Esophagus muscularis mucosa (tissue), 4 donors: ENCODE measurements at places on chromosomes 5 and 9.

DNA sequence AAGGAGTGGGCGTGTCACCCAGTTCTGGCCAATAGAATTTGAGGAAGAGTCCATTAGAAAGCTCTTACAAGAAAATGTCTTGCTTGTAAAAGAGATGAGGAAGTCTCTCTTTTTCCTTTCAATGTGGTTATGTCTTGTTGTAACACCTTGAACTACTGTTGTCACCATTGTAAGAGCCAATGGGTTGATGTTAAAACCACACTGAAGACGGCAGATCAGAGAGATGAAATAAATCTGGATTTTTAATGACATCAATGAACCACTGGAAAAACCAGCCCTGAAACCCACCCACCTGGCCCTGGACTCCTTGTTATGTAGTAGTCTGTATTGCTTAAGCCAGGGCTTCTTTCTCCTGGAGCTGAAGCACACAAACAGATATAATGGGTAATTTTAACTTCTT, 83.8 kb upstream of the ERCC6L2 start:
- DNase-seq = no peak

DNA sequence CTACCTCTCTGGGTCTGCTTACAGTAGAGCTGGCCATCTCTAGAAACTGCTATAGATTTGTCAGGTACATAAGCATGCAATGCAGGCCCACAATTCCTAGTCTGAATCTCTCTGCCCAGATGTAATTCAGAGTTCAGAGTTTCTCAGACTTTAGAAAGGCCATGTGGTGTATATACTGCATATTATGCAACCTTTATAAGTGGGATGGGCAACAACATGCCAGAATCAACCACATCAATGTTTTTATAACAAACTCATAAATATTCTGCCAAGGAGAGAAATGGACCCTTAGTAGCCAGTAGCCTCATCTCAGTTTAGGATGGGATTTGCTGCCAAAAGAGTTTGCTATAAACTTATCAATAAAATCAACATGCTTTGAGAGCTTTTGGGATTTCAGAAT, 78.8 kb downstream of the SLC1A1 start:
- no peak for DNase-seq

DNA sequence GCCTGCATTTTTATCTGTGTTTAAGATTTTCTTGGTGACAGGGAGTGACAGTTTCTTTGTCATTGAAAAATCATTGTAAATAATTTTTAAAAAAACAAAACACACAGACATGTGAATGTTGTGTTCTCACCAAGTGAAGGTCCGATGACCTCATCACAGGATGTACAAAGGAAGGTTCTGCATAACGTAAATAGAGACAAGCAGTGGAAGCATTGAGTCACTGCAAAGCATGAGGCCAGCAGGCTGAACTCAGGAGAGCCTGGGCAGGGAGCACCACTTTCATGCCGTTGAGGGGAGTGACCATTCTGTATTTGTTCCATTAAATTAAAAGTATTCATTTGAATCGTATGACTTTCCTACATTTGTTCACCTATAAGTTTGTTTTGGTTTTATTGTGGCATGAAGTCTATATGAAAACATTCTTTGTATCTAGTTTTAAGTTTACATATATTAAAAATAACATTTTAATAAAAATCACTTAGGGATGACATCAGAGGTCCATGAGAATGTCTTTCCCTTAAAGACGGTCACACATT, 70.4 kb upstream of the TLE1 start:
- DNase-seq = no peak

DNA sequence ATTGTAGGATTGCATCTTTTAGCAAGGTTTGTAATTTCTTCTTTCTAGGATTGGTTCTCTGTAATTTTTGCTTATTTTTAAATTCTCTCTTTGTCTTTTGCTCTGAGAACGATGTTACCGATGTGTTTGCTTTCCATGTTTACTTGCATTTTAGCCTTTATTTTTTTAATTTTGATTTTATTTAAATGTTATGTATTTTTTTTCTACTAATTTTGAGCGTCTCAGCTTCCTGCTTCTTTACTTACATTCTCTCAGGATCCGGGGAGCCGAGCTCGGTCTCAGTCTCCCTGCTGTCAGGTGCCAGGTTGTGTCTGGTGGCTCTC, 20.9 kb downstream of the ANXA2R start:
- no peak for DNase-seq

GRCh38 chr9:95482621-95483020, 34.1 kb downstream of the PTCH1 start:
- no peak for DNase-seq

- DNase-seq = no peak
Observed at GRCh38 chr5:141672841-141673813, 8.9 kb downstream of the ARAP3 start.

DNA sequence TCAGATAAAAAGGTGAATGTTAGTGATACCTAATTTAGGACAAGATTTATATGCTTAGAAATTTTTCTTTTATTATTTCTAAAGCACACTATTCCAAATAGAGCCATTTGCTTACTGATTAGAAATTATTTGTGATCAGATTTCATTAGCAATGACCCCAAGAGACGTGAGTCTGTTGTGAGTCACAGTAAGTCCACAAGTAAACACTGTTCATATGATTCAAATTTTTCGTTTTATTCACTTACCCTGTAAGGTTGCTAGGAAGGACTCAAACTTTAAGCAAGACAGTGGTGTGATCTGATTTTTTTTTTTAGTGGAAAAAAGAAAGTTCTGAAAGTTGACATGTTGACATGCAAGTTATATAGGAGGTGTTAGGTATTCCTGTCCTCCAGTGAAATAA, 1.2 kb downstream of the CARD6 start:
- DNase-seq = no peak
